HepG2 (cell line): ENCODE measurements at places on chromosomes 3 and 15.

DNA sequence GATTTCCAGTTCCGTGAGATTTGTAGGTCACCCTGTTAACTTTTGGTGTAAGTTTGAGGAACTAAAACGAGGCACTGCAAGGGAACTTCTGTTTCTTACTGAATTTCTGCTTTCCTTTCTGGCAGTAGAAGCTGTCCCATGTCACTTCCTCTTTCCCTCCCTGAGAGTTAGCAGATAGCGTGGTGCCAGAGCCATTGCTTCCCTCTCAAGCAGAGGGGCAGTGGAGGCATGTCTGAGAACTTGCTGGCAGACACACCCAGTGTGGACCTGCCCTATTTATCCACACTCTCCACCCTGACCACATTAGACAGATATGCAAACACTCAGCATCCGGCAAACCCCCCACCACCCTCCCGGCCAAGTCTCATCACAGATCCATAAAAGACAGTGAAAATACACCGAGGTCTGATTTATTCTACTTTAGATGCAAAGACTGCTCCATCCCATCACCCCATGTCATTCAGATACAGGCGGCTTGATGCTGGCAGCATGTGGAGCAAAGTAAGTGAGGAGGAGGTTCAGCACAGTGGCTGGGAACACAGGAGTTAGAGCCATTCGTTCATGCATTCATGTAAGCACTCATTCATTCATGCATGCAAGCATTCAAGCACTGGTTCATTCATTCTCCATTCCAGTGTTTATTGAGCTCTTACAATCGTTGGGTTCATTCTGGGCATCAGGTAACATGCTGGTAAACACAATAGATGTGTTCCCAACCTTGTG is 324.7 kb downstream of the SHQ1 start:
- no peak for DNase-seq

DNA sequence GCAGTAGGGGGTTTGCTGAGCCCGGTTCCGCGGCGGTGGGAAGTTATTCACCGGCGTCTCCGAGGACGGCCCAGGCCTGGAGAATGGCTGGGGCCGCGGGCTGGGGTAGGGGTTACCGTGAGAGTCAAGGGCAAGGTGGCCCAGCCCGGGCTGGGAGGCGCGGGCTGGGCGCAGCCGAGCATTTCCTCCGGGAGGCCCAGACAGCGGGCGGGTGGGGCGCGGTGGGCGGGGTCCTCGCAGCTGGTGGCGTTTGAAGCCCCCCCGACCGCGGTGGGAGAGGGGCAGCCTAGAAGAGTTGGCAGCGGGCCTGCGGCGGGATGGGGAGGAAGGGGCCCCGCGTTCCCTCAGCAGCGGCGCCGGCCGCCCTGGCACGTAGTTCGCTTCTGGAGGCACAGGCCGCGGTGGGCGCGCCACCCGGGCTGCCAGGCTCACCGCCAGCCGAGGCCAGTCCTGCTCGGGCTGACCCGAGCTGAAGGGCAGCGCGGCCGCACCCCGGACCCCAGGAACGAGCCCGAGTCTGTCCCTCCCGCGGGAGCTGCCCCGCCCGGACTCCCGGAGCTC is 960 bp upstream of the KLF13 start:
- DNase-seq: no peak

DNA sequence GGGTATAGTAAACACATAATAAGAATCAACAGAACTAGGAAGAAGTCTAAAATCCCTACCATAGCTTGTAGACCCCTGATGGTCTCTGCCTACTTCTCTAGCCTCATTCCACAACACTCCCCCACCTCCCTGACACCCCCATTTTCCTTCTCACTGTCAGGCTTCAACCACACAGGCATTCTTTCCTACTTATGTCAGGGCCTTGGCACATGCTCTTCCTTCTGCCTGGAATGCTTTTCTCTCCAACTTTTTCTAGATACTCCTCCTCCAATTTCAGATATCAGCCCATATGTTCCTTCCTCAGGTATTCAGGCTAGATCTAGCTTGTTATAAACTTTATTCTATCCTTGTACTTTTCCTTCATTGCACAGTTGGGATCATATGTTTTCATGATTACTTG is 106.0 kb upstream of the MRPL3 start:
- DNase-seq: no peak

GRCh38 chr3:128923576-128923975 is 44.2 kb downstream of the ACAD9 start:
- DNase-seq: no peak

GRCh38 chr15:56821721-56822425 is 88.6 kb upstream of the ZNF280D start:
- DNase-seq: peak; percentile 43

DNA sequence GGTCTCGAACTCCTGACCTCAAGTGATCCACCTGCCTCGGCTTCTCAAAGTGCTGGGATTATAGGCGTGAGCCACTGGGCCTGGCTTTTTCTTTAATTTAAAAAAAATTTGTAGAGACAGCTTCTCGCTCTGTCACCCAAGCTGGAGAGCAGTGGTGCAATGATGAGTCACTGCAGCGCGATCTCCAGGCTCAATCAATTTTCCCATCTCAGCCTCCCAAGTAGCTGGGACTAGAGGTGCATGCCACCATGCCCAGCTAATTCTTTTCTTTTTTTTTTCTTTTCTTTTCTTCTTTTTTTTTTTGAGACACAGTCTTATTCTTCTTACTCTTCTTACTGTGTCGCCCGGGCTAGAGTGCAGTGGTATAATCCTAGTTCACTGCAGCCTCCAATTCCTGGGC is 19.8 kb downstream of the TUBGCP4 start:
- no peak for DNase-seq

GRCh38 chr15:29123171-29123570 is 146.5 kb downstream of the NSMCE3 start:
- no peak for DNase-seq

DNA sequence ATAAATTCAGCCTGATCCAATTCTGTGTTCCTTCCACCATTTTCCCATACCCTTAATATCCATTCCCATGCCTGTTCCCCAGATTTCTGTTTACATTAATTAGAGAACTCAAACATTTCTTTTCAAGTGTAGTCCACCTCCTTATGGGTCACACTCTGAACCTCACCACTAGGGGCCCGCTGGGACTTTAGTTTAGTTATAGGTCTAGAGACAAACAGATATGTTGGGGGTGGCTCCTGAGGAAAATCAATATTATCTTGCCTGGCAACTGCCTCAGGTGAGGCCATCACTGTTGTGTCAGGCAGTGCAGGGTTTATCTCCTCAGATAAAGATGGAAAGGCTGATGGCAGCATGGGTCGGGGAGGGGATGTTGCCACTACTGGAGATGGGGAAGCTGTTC is 72.8 kb downstream of the CLDN1 start:
- DNase-seq: no peak

- no peak for DNase-seq
These were observed 4.1 kb downstream of the PP2D1 start for GRCh38 chr3:20007960-20008359.

DNA sequence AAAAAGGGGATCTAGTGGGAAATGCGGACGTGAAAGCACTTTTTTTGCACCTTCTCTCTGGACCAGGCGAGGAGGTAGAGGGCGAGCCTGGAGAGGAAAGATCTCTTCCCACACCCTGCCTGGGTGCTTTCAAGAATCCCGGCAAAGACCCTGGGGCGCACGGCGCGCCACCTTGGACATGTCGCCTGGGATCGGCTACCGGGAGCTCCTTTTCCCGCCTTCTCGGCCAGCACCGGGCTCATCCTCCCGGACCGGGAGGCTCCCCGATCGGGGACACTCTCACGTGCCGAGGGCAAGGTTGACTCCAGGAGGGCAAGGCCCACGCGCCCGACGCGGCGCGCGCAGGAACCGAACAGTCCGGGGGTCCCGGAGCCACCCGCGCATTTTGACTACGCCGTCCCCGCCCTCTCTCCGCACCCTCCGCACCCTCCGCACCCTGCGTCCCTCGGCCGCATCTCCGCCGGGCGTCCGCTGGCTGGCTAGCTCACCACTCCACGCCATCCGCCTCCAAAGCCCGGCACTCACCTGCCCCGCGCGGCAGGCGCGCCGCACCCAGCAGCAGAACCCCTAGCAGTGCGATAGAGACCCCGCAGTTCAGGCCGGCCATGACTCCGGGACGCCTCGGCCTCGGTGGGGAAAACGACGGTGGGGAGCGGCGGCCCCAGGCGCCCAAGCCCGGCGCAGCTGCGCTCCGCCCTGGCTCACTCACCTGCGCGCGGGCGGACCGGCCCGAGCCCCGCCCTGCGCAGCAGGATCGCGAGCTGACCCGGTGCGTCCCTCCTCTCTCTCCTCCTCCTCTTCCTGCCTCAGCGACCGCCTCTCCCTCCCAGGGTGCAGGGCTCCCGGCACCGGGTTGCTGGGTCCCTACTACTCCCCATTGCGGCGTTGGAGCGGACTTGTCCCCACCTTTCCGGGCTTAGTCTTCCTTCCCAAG is at the start of gene CDCP1:
CDCP1 (minus strand) TSS at position 698 of the 934 bp plus-strand sequence; CDS start at position 607, 91 bp downstream.
- DNase-seq: no peak

GRCh38 chr3:46479696-46480095 is 15.0 kb upstream of the LTF start:
- DNase-seq: no peak
